AG09319 (cell line): ENCODE measurements at places on chromosomes 4 and X.

- no peak for DNase-seq
Observed at GRCh38 chrX:34656467-34656841, 631 bp downstream of the TMEM47 start.

- no peak for DNase-seq
Observed at GRCh38 chr4:108716340-108716739, 46.5 kb downstream of the ETNPPL start.

DNA sequence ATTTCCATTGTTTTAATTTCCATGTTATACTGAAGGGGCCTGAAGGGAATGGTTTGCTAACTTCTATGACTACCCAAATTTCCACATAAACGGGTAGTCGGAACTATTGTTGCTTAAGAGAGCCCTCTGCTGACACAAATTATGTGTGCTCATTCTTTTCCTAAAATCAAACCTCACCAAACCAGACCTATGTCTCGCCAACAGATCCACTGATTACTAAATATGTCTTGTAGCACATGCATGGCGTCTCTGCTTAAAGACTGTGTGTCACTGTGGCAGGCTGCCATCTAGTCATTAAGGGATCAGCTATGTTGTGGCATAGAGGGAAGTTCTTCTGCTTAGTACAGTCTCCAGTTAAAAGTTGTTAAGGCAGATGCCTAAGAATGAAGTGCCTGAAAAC is 25.1 kb downstream of the PIR start:
- peak; percentile 44 for DNase-seq

GRCh38 chr4:100062921-100063320 is 112.8 kb upstream of the H2AZ1 start:
- no peak for DNase-seq

DNA sequence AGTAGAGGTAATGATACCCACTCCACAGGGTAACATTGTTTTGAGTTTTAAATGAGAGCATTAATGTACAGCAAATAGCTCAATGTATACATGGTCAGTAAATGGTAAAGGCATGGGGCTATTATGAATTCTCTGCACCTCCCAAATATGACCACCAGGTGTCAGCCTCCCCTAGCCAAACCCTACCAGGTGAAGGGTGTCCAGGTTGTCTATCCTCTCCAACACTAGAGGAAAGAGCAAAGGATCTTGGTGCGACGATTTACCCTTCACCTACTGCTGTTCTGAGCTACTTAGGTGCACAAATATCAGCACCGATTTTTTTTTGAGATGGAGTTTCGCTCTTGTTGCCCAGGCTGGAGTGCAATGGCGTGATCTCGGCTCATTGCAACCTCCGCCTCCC is 26.5 kb upstream of the XIAP start:
- no peak for DNase-seq

DNA sequence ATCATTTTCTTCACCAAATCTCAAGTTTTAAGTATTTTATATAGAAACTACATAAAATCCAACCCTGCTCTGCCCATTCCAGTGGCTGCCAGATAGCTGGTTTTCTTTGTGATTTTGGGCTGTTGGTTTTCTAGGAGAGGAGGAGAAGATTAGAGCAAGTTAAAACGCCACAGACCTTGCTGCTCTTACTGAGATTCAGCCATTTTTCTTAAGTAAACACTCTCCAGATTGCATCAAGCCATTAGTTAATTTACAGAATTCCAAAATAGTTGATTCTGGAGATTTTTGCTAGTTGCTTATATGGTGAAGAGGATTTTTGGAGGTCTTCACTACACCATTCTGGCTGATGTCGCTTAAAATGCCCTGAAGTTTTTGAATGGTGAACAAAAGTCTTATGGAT is 366.2 kb downstream of the MAPK10 start:
- no peak for DNase-seq

- no peak for DNase-seq
Observed at GRCh38 chr4:65193985-65194384, 476.3 kb downstream of the EPHA5 start.

DNA sequence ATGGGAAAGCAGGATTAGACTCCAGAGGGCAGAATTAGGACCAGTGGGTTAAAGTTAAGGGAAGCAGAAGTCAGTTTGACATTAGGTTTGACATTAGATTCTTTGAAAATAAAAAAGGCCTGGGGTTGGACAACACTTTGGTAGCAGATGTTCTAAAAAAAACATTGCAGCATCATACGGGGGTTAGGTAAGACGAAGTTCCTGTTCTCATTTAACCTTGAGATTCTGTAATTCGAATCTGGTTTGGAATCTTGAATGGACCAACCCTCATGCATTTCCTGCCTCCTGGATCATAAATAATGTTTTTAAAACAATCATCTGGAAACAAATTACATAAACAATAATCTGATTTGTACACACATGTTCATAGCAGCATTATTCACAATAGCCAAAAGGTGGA is 181.0 kb downstream of the SHROOM3 start:
- DNase-seq, result peak; percentile 59
